ENCODE measurements at places on chromosomes 5 and 9.

DNA sequence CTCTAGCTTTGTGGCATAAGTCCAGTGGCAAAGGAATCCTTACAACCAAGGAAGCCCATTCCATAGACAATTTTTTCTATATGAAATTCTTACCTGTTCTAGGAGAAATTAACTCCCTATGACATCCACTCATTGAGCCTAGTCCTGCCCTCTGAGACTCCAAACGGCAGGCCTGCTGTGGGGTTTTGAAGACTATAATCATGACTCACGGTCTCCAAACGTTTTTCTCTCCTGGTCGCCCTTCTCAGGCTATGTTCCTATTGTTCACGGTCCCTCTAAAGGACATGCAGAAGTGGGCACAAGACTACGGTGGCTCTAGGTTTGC, 611 bp downstream of the EXOSC3 start:
- no peak for DNase-seq

GRCh38 chr9:92612816-92613215, 57.1 kb downstream of the IPPK start:
- no peak for DNase-seq

DNA sequence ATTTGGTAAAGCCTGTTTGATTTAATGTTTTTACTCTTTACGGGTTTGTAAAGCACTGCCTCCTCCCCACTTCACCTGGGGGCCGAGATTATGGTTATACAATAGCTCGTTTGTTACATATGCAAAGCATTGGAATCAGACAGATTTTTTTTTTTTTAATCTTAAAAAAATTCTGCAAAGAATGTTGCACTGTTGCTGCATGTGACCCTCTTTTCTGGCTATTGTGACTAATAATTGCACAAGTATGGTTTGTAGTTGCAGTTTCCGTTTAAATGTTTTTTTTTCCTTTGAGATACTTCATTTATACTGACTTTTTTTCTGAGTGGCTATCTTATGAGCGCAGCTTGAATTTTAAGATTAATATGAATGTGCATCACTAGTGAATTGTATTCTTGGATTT, 165.3 kb downstream of the KDM4C start:
- DNase-seq, result no peak

- no peak for DNase-seq
Observed at GRCh38 chr5:5617024-5617423, 194.5 kb downstream of the ICE1 start.

DNA sequence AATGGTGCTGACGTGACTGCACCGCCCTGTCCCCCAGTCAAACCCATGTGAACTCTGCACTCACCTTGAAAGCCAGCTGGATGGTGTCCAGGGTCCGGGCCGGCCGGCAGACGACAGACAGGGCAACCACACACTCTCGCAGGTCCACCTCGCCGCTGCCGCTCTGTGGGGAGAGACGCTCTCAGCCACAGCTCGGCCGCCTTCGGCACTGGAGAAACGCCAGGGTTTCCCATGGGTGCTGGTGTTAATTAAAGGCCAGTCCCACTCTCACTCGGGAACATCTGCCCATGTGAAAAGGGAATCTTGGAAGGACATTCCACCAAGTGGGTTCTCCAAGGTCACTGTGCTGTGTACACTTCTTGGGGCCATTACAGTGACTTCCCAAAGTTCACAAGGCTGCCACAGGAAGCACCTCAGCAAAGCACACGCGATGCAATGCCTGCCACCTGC, 25.5 kb upstream of the SLC6A3 start:
- no peak for DNase-seq

DNA sequence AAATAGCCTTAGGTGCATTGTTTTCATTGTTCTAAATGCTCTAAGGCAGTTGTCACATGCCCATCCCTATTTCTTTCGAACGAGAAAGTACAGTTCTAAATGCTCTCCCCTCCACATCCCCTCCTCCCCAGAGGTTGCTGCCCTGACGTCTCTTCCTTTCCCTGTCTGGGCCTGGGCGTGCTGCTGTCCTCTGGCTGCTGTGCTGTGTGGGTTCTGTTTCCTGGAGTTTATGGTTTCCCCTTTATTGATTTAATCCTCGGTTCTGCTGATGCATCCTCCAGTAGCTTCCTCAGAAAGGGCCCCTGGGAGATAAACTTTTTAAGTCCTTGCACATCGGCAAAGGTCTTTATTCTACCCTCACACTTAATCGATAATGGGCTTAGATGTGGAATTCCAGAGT, 48.8 kb downstream of the MVB12B start:
- no peak for DNase-seq

- no peak for DNase-seq
Observed at GRCh38 chr5:168661593-168662485, 82.7 kb upstream of the PANK3 start.

- no peak for DNase-seq
Observed at GRCh38 chr5:138745268-138745667, 8.0 kb upstream of the CTNNA1 start.

GRCh38 chr5:181221792-181222629, 1.1 kb upstream of the TRIM41 start:
- peak; percentile 88 for DNase-seq

GRCh38 chr5:37814699-37815098, 25.1 kb downstream of the GDNF start:
- DNase-seq, result no peak

DNA sequence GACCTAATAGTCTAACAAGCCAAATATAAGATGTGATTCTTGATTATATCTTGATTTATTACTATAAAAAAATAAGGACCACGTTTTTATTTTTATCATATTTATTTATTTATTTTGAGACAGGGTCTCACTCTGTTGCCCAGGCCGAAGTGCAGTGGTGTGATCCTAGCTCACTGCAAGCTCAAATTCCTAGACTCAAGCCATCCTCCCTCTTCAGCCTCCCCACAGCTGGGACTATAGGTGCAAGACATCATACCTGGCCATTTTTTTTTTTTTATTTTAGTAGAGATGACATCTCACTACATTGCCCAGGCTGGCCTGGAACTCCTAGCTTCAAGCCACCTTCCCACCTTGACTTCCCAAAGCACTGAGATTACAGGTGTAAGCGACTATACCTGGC, 61.0 kb upstream of the LARP1 start:
- no peak for DNase-seq

- no peak for DNase-seq
Observed at GRCh38 chr9:91256235-91256634, 105.5 kb downstream of the AUH start.

DNA sequence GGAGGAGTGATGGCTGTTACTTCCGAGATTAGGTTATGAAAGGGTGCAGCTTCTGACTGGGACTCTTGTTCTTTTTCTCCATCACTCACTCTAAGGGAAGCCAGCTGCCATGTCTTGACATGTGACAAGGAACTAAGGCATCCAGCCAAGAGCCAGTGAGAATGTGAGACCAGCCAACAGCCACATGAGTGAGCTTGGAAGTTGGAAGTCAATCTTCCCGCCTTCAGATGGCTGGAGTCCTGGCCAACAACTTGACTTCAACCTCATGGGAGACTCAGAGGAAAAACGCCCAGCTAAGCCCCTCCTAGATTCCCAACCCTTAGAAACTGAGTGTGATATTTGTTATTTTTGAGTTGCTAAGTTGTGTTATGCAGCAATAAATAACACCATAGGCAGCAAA, 201.1 kb downstream of the SNX18 start:
- no peak for DNase-seq

- DNase-seq, result no peak
Observed at GRCh38 chr5:125059255-125060002, 313.0 kb upstream of the ZNF608 start.

GRCh38 chr5:60507687-60508086, 192.3 kb downstream of the DEPDC1B start:
- no peak for DNase-seq
